ENCODE measurements at places on chromosomes 3 and 15. TPM values are rescaled to one million over a fixed set of nuclear protein-coding genes. Genes with fewer than 3 reads are reported as not detected.

The STRC gene
- not detected for total RNA-seq

The SCG5 gene
- total RNA-seq = 0.67 TPM

The PPARG gene
- total RNA-seq = 88.1 TPM

The UPK1B gene
- total RNA-seq = 4.4 TPM

The TMEM44 gene
- 70.1 TPM for total RNA-seq

The LRRIQ4 gene
- not detected for total RNA-seq

The CPN2 gene
- total RNA-seq = 0.08 TPM

The CD200R1L gene
- not detected for total RNA-seq

The KNG1 gene
- 0.23 TPM for total RNA-seq

The MYLK gene
- total RNA-seq = 29.7 TPM

The PPP2R3A gene
- 8.1 TPM for total RNA-seq

Measured in Panc1 (cell line).